ENCODE measurements at places on chromosomes 6 and 20. TPM values are rescaled to one million over a fixed set of nuclear protein-coding genes. Genes with fewer than 3 reads are reported as not detected.

GRCh38 chr20:24756292-24757025 lies 192.6 kb upstream of the CST7 start:
- no peak for DNase-seq

DNA sequence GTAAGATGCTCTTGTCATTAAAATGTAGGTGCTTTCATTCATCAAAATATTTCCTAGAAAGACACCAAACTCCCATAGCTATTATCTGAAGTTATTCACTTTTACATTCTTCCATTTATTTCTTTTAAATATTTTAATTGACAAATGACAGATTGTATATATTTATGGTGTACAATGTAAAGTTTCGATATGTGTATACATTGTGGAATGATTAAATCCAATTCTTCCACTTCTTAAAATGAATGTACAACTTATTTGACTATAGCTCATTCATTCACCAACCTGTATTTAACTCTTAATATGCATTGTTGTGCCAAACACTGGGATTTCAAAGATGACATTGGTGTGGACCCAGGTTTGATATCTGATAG lies 41.0 kb downstream of the CCN2 start:
- no peak for DNase-seq

DNA sequence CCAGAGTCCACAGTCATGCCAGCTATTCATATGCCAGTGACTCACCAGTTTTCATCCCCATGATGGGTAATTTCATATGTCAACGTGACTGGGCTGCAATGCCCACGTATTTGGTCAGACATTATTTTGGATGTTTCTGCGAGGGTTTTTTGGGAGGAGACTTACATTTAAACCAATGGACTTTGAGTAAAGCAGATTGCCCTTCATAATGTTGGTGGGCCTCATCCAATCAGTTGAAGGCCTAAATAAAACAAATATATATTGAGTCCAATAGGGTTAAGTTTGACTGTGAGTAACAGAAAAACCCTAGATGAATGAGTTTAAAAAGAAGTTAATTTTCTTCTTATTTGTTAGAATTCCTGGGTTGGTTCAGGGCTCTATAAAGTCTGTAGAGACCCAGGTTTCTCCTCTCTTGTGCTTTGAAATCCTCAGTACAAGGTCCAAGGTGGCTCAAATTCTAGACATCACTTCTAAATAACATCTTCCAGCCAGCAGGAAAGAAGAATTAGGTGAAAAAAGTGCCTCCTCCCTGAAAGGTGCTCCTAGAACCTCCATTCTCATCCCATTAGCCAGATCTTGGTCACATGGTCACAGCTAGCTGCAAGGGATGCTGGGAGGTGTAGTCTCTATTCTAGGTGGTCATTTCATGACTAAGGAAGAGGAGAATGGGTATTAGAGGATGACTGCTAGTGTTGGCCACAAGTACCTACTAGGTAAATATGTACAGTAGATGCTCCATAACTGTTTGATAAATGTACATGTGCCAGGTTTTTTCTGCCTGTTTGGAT lies 16.7 kb upstream of the NEDD9 start:
- DNase-seq, result no peak

Gene TMEM217
- 0.64 TPM for polyA plus RNA-seq

Gene TUBB1
- 0.13 TPM for polyA plus RNA-seq

DNA sequence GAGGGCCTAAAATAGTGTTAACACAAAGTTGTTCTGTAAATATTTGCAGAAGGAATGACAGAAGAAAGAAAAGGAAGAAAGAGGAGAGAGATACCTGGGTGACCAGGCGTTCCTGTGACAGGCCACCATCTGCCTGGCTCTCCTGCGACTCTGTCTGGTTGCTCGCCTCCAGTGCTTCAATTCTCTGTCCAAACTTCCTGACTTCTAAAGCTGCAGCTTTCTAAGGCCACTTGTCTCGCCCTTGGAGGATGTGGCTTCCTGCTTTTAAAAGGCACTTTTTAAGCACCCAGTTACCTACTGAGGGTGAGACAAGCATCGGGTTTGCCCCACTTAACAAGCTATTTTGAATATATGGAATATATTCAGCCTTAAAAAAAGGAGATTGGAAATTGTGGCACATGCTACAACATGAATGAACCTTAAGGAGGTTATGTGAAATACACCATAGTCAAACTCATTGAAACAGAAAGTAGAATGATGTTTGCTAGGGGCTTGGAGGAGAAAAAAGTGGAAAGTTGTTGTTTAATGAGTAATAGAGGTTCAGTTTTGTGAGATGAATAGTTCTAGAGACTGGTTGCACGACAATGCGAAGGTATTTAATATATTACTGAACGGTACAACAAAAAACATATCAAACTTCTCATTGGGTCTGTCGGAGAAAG lies 32.8 kb downstream of the VIP start:
- DNase-seq, result no peak

GRCh38 chr20:63475209-63475608 lies 2.8 kb upstream of the KCNQ2 start:
- no peak for DNase-seq

DNA sequence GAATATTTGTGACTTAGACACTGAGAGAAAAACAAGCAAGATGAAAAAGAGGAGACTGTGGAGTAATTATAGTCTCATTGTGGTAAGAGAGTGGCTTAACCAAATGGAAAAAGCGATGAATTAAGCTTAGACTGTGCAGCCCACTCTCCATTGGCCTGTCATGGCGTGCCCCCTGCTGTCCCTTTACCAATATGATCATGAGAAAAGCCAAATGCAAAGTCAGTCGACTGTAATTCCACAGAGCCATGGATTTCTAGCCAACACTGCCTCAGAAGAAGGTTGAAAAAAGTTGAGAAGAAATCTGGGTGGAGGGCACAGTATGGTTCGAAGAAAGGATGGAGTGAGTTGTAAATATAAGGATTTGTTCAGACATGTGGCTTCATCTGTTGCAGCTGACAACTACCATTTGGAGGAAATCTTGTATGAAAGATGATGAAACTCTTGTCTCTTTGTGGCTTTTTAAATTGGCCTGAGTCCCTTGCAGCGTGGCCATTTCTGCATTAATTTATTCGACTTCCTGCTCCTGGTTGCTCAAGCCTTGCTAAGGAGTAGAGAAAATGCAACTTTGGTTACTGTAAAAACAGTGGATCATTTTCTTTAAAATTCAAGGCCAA lies 251.4 kb downstream of the DOK5 start:
- no peak for DNase-seq

- no peak for DNase-seq
Measured at GRCh38 chr6:105874835-105875626, 211.1 kb upstream of the PRDM1 start.

Gene PGC
- polyA plus RNA-seq, result 2.0 TPM

Gene PDYN
- polyA plus RNA-seq, result not detected

GRCh38 chr6:8556370-8557013 lies 121.1 kb upstream of the SLC35B3 start:
- no peak for DNase-seq

Gene TNNC2
- polyA plus RNA-seq, result 0.59 TPM

DNA sequence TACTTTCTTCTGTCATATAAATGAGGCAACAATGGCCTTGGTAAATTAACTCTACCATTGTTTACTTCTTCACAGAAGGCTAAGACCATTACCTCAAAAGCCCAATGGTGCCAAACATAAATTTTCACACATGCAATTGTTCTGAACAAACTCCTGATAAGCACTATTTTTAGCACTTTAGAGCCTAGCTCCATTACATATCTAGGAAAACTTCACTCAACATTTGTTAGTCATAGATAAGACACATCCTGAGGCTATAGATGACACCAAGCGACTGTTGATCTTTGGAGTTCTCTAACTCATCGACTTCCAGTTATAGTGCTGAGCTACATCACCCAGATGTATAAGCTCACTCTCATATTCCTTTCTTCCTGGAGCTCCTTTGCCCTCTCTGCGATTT lies 245.9 kb downstream of the EYS start:
- DNase-seq, result no peak

GRCh38 chr6:90677440-90677839 lies 90.6 kb upstream of the MAP3K7 start:
- no peak for DNase-seq

GRCh38 chr6:45365036-45365435 lies 12.7 kb downstream of the SUPT3H start:
- DNase-seq, result no peak

Gene PROKR2
- not detected for polyA plus RNA-seq

Gene B3GAT2
- 0.10 TPM for polyA plus RNA-seq

GRCh38 chr6:117976030-117976651 lies 69.1 kb downstream of the SLC35F1 start:
- no peak for DNase-seq

DNA sequence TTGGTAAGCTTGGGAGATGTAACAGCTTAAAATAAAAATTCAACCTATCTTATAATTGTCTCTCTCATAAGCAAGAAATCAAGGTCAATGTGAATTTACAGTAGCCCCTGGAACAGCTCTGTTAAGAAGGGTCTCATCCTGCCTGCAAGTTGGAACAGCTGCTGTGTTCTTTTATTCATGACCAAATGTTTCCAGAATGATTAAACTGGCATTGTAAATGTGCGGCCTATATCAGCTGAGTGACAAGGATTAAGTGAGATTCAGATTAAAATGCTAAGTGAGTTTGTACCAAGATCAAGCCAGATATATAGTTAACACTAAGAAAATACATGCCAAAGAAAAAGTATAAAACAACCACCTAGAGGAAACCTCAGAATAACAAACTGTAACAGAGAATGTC lies 45.3 kb upstream of the NRSN1 start:
- no peak for DNase-seq

GRCh38 chr6:100704961-100705360 lies 176.2 kb downstream of the ASCC3 start:
- no peak for DNase-seq

GRCh38 chr6:105981002-105981887 lies 104.9 kb upstream of the PRDM1 start:
- DNase-seq, result peak; percentile 29

- no peak for DNase-seq
Measured at GRCh38 chr6:3423439-3424184, 33.2 kb downstream of the SLC22A23 start.

GRCh38 chr20:3934624-3935023 lies 45.4 kb downstream of the PANK2 start:
- peak; percentile 58 for DNase-seq

Gene CENPQ
- polyA plus RNA-seq, result 6.5 TPM

Gene TMC2
- polyA plus RNA-seq, result not detected

Gene LAMA4
- 92.5 TPM for polyA plus RNA-seq

Gene GSTA2
- polyA plus RNA-seq, result not detected

Gene SRMS
- not detected for polyA plus RNA-seq

DNA sequence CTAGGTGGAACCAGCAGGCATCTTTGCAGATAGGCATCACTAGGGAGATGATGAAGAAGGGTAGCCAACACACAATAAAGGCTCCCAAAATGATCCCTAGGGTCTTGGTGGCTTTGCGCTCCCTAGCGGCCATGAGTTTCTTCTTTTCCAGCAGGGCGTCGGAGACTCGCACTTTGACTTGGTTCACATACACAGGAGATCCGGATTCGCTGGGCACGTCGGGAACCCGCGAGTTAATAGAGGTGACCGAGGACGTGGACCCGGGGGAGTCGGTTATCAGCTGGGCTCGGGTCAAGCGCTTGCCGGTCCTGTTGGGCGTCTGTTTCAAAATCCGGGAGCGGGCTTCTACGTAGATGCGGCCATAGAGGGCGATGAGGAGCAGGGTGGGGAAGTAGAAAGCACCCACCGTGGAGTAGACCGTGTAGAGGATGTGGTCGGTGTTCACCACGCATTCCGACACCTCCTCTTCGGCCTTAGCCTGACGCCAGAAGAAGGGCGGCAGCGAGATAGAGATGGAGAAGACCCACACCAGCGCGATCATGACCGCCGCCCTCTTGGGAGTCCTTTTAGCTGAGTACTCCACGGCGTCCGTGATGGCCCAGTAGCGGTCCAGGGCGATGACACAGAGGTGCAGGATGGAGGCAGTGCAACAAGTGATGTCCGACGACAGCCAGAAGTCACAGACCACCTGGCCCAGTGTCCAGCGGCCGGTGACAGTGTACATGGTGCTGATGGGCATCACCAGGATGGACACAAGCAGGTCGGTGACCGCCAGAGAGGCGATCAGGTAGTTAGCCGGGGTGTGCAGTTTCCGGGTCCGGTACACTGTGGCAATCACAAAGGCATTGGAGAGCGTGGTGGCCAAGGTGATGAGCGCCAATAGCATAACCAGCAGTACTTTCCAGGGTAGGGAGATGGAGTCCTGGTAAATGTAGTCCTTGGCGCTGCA lies 658 bp downstream of the HTR1B start:
- DNase-seq, result no peak

Gene PTK6
- not detected for polyA plus RNA-seq

Gene PACRG
- 2.1 TPM for polyA plus RNA-seq

DNA sequence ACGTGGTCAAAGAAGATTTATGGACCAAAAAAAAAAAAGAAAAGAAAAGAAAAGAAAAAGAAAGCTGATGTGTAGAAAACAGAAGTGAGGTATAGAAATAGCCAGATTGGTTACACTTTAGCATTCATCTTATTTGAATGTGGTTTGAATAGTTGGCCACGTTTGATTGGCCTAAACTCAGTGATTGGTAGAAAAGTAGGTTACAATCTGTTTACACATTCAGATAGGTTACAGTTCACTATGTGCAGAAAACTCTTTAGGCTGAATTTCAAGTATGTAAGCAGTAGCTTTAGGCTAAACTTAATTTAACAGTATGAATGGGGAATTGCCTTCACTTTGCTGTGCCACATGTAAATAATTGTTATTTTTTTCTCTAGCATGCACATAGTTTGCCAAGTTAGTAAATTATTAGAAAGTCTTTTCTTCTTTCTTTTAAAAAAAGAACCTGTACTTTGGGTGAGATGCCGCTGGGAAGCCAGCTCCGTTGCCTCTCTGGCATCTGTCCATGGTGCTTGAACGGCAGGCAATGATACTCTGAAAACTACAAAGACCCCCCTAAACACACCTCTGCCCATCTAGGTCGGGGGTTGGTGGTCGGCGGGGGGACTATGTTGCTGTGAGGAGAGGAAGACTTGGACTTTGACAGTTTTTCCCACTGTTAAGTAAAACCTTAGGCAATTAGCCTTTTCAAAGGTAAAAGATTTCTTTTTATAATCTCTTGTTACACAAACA lies 173.0 kb downstream of the AIG1 start:
- no peak for DNase-seq

Gene ZKSCAN3
- polyA plus RNA-seq, result 1.0 TPM

DNA sequence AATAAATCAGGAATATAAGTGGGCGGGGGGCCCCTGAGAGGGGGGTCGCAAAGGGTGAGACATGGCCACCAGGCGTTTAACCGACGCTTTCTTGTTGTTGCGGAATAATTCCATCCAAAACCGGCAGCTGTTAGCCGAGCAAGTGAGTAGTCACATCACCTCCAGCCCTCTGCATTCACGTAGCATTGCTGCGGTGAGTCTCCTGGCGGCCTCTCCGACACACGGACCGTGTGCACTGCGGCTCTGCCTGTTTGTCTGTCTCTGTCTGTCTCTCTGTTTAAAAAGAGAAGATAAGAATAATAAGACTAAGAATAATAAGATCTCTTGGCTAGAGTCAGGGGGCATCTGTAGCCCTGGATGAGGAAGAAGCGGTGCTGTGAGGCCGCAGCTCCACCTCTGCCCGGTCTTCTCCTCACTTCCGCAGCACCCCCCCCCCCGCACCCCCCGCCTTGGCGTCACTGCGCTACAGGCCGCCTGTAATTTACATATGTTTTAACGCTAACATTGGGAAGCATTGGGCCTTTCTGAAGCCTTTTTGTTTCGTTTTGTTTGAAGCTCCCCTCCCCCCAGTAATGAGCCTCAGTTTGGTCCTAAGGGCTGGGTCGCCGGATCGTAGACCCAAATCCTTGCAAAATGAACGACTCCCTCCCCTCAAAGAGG lies 993 bp downstream of the STX16 start:
- peak; percentile 34 for DNase-seq
